Stimulated activated CD4-positive, alpha-beta T cell treated with anti-CD3 and anti-CD28 coated beads, Interleukin-4, amount 100 ng/mL, for 24 hours (primary cell): ENCODE measurements at places on chromosomes 16 and 17.

- DNase-seq, result no peak
Observed at GRCh38 chr16:88063211-88063773, 112.1 kb downstream of the BANP start.

- no peak for DNase-seq
Observed at GRCh38 chr16:57634171-57634570, 5.7 kb downstream of the ADGRG1 start.

- DNase-seq, result peak; percentile 72
Observed at GRCh38 chr16:22188595-22189442, 17.3 kb upstream of the EEF2K start.

GRCh38 chr17:72710834-72711233 is 381.7 kb downstream of the SLC39A11 start:
- no peak for DNase-seq

GRCh38 chr17:30557916-30558685 is 80.9 kb downstream of the GOSR1 start:
- no peak for DNase-seq

DNA sequence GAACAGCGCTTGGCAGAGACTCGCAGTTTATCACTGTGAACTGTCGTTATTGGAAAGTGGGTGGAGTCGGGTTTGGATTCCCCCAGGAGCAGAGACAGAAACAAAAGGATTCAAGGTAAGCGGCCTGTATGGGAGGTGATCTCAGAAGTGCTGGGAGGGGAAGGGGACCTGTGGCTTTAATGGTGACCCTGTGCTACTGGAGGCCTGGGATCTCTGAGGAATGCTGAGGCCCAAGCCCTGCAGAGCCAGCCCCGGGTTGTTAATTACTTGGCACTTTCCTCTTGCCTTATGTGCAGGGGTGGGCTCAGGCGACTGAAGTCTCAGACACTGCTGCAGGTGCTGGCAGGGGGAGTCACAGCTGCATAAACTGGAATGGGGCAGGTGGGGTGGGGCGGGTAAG is 27.4 kb downstream of the IRF8 start:
- DNase-seq, result no peak

DNA sequence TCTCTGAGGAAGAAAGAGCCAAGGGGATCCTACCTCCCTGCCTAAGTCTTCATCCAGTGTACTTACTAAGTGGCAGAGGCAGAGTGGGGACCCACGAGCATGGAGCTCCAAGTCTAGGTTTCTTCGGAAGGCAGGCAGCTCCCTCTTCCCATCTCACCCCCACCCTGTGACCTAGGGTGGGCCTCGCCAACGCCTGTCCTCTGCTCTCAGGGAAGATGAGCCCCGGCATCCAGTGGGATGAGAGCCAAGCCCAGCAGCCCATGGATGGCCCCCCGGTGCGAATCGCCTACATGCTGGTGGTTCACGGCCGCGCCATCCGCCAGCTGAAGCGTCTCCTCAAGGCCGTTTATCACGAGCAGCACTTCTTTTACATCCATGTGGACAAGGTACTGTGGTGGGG is 8.3 kb downstream of the XYLT2 start:
- DNase-seq, result no peak

- no peak for DNase-seq
Observed at GRCh38 chr16:20946015-20946629, 45.6 kb downstream of the LYRM1 start.

- DNase-seq, result no peak
Observed at GRCh38 chr17:32495359-32496231, 8.8 kb downstream of the CDK5R1 start.

DNA sequence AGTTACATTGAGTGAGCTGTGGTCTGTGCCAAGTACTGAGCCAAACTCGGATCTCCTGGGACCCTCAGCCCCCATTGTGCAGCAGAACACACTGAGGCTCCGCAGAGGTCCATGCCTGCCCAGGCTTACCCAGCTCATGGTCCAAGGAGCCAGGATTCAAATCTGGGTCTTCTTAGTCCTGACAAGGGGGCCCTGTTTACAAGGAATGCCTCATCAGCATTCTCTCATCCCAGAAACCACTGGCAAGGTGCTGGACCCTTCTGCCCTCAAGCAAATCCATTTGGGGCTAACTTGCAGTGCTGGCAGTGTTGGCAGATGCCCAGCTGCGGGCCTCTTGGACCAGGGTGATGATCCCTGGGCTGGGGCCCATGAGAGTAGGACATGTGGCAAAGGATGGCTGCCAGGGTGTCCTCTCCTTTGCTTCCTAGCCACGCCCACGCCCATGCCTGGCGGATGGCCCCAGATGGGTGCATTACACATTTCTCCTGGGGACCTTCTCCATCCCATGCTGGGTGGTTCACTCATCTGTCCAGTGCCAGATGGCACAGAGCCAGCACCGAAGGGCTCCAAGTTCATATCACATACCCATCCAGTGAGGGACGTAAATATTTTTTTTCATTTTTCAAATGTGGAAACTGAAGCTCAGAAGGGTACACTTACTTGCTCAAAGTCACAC is 117.7 kb downstream of the CMIP start:
- DNase-seq, result no peak

DNA sequence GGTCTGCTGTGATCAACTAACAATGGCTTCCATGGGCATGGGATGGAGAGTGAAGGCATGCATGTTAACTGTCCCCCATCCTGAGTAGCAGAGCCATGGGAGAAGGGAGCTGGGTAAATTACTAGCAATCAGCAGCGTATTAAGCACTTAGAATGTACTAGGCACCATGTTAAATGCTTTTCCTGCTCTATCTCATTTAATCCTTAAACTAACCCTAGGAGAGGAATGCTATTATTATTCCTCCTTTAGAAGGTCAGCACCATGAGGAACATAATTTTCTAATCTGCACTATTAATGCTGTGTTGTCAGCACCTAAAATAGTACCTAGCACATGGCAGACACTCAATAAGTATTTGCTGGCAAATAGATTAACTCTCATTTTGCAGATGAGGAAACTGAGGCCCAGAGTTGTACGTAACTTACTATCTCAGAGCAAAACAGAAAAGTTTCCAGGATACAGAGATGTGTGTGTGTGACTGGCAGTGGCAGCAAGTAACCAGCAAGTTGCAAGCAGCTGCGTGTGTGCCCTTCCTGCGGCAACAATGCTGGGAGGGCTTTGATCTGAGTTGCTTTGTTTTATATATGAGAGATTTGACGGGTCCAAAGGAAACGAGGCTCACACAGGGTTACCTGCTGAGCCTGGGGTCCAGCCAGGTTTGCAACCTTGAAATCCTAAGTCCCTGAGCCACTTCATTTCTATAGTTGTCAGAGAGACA is 6.5 kb upstream of the KLHL36 start:
- DNase-seq, result no peak

- DNase-seq, result no peak
Observed at GRCh38 chr16:10839279-10839666, 20.7 kb upstream of the TVP23A start.

DNA sequence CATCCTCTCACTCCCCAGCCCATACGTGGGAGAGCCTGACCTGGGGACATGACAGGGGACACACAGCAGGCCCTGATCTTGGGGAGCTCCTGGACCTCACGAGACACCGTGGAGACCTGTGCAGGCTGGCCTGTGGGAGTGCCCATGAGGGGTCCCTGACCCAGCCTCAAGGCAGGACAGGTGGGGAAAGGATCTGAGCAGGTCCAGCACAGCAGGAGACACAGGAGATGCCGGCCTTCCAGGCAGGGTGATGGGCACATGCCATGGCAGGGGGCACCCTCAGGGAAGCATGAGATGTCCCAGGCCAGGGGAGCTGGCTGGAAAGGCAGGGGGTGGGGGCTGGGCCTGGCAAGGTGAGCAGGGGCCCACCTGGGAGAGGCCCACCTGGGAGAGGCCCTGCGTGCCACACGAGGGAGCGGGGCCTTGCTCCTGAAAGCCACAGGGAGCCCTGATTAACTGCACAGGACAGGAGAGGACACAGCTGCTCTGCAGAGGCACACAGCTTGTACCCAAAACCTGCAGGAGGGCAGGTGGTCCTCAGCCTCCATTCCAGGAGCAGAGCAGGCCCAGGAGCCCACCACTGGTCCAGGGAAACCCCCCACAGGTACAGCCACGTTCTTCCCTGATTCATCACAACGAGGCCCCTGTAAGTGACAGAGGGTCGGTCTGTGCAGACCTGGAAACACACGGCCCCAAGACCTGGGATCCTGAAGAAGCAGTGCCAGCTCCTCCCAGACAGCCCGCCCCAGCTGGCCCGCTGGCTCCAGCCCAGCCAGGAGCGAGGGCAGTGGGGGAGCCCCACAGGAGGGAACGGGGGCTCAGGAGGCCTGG is 26.6 kb upstream of the KRT17 start:
- no peak for DNase-seq

GRCh38 chr17:80099291-80100034 is 1.9 kb upstream of the GAA start:
- DNase-seq, result no peak

DNA sequence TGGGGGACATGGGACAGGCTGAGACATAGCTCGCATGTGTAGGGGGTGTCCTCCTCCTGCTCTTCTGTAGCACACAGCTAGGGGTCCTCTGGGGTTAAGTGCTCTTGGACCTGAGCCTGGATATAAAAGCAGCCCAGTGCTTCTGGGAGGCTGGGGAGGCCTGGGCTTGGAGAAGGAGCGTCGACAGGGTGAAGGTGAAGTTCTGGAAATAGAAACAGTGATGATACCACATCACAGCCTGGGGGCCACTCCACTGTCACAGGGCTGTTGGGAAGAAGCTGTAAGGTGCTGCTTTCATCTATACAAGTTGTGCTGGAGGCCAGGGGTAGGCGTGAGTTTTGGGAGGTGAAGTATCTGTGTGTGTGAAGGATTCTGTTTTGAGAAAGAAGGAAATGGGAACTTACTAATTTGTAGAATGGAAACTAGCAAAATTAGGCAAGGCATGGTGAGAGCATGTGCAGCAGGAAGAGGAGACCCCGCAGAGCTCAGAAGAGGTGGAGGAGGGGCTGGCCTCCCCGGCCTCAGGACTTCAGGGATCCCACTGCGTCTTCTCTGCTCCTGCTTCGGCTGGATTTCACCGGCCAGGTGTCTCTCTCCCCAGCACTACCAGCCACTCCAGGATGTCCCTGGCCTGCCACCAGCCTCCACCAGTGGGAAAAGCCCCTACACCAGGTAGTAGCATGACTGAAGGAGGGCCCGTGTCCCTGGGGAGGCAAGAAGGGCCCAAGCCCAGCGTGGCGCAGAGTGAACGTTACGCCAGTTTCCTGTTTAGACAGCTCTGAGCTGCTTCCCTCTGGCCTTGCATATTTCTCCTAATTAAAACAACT is 19.4 kb downstream of the PLCG2 start:
- no peak for DNase-seq

GRCh38 chr16:59975953-59976352 is 1241.8 kb upstream of the GOT2 start:
- no peak for DNase-seq

- peak; percentile 60 for DNase-seq
Observed at GRCh38 chr16:17369421-17370222, 101.1 kb downstream of the XYLT1 start.

- no peak for DNase-seq
Observed at GRCh38 chr17:6554342-6554741, 2.0 kb downstream of the PITPNM3 start.

DNA sequence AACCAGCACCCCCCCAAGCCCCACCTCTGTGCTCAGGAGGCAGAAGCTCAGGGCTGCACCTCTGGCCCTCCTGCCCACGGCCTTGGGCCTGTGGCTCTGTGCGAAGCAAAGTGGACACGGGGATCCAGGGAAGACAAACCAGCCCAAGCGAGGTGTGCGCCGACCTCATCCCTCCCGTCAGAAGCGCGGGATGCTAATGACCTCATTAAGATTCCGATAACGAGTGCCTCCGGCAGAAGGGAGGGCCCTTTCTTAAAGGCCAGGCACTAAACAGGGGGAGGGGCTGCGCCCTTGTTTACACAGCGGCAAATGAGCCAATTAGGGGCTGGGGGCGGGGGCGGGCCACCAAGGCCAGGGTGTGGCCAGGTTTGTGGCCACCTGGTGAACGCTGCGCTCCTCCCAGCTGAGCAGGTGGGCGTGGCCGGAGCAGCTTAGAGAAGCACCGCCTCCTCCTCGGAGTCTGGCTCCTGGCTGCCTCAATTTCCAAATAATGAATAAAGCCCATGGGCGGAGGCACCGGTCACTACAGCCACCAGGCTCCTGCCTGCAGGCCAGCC is 3.2 kb downstream of the CBX4 start:
- DNase-seq, result no peak
